ENCODE measurements at places on chromosomes 7 and 10.

- DNase-seq = peak; percentile 60
Measured at GRCh38 chr10:44974628-44975430, 3.8 kb downstream of the DEPP1 start.

DNA sequence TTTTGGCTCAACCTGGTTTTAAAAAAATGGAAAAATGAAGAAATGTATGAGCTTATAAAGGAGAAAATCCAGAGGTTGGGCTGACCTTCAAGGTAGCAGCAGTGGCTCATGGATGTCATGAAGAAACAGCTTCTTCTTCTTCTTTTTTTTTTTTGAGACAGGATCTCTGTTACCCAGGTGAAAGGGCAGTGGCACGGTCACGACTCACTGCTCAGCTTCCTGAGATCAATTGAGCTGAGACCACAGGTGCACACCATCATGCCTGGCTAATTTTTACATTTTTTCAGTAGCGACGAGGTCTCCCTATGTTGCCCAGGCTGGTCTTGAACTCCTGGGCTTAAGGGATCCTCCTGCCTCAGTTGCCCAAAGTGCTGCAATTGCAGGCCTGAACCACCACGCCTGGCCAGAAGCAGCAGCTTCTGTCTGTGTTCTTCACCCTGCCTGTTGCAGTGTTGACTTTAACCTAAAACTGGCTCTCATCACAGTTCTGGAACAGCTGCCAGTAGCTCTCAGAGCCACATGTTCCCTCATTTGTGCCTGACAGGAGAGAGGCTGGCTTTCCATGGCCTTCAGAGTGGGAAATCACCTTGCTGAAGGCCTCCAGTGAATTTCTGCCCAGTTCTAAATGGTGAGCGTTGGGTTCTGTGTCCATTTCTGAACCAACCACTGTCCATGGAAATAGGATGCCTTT lies 117.7 kb downstream of the PFKFB3 start:
- no peak for DNase-seq

GRCh38 chr7:20089431-20089830 lies 127.8 kb downstream of the MACC1 start:
- no peak for DNase-seq

GRCh38 chr10:34124522-34125035 lies 690.5 kb downstream of the PARD3 start:
- no peak for DNase-seq

DNA sequence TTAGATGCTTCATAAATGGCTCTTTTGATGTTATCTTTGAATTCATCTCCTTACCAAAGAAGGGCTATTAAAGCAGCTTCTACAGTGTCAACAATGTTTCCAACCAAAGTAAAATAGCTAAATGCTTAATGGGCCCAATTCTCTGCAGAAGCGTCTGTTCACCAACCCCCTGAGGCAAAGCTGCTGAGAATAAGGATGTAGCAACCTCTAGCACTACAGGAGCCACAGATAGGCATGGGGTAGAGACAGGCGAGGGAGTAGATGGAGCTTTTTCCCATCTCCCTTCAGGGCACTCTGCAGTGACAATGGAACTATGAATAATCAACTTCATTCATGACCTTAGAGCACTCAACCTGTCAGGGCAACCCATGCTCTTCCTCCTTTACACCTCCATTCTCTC lies 134.1 kb downstream of the FZD1 start:
- no peak for DNase-seq

GRCh38 chr10:91054325-91054724 lies 133.4 kb upstream of the ANKRD1 start:
- no peak for DNase-seq

- no peak for DNase-seq
Measured at GRCh38 chr10:70295926-70296325, 12.1 kb upstream of the NPFFR1 start.

DNA sequence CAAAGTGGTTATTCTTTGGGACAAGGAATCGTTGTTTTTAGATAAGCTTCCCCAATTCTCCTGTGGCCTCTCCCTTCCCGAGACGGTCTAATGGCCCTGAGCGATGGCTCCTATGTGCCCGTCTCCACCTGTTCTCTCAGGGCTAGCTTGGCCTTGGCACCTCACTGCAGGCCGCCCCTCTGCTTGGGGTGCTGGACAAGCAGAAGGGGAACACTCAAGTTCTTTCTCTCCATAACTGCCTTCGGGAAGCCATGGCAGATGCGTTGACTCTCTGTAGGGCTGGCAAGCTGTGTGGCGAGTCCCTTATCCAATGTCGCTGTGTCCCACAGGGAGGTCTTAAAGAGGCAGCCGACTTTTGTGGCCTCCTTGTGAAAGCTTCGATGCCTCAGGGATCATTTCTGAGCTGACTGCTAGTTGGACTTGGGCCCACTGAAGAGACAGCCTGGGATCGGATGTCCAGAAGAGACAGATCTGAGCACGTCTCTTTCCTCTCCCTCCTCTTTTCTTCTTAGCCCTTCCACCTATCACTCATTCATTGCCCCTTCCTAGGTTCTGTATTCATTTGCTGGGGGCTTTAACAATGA lies 70.8 kb downstream of the GRK5 start:
- no peak for DNase-seq
